ENCODE measurements at places on chromosomes 2 and 18.
A peak's percentile ranks its signal among the peaks of the same experiment; 100 is the strongest.

DNA sequence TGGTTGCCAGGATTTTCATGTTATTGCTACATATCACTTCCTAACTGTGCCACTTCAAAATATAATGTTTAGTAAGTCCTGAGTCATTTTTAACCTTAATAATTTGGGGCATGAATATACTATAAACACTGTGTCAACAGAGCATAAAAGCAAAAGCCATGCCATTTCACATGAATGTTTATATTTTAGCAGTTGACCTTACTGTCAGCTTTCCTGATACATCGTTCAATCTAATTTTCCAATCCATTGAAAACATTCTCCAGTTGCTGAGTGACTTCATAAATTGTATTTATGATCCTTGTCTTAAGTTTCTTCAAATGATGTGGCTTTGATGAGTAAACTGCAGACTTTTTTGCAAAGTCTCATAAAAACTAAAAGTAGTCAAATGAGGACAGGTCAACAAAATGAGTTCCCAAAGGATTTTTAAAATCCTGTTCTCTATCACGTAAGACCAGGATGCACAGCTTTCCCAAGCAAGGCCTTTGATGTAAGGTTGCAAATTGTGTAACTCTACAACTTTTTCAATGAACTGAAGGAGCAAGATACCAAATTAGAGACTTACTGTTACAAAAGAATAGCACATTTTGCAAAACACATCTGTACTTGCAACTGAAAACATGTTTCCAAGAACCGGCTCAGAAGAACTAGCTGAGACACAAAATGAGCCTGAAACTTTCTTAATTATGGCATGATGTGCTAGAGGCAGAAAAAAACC is 117.7 kb downstream of the SATB2 start:
- DNase-seq: peak; percentile 7

GRCh38 chr2:152407204-152407721 is 72.3 kb downstream of the FMNL2 start:
- DNase-seq: peak; percentile 51

GRCh38 chr2:86706220-86706619 is 13.9 kb upstream of the RMND5A start:
- DNase-seq: no peak

- DNase-seq: no peak
Measured at GRCh38 chr2:50602636-50603327, 429.1 kb downstream of the NRXN1 start.

DNA sequence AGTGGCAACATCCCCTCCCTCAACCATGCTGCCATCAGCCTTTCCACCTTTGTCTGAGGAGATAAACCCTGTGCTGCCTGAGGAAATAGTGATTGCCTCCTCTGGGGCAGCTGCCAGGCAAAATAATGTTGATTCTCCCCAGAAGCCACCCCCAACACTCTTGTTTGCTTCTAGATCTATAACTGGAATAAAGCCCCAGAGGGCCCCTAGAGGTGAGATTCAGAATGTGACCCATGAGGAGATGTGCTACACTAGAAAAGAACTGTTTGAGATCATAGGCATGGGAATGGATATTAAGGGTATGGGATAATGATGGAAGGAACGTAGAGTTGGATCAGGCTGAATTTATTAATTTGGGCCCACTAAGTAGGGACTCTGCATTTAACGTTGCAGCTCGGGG is 116.3 kb upstream of the RMP24 start:
- DNase-seq: no peak

GRCh38 chr2:156779416-156780120 is 343.4 kb downstream of the GPD2 start:
- no peak for DNase-seq

DNA sequence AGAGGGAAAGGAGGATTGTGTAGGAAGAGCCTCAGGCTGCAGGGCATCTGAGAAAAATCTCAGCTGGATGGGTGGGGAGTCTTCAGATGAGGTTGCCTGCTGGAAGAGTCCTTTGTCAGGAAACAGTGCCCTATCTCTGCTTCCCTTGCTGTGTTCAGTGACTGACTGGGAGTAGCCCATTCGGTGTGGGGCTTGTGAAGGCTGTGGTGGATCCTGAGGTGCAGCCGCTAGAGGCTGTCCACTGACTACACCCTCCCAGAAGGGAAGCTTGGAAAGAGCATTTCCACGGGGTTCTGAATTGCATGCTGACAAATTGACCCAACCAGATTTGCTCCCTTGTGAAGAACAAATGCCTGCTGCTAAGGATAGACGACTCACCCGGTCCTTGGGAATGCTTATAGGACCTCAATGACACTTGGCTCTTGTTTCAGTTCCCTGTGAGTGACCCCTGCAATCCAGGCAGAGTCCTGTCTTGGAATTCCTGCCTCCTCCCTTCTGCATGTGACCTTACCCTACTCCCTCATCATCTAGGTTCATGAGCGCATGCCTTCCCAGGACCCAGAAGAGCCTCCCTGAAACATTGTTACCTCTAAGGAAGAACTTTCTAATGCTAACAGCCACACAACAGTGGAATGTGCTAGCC is 109.7 kb upstream of the FAM136A start:
- no peak for DNase-seq

DNA sequence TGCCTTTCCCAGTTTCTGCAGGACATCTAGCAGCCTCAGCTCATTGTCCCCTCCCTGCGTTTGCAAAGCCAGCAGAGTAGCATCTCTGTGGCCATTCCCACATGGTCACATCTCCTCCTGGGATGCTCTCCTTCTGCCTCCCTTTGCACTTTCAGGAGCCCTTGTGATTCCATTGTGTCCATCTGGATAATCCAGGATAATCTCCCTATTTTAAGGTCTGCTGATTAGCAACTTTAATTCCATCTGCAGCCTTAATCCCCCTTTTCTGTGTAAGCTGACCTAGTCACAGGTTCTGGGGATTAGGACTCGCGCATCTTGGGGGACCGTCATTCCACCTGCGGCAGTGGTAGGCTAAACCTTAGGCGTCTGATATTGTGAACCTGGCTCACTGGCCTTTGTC is 70.7 kb downstream of the NEDD4L start:
- DNase-seq: no peak

DNA sequence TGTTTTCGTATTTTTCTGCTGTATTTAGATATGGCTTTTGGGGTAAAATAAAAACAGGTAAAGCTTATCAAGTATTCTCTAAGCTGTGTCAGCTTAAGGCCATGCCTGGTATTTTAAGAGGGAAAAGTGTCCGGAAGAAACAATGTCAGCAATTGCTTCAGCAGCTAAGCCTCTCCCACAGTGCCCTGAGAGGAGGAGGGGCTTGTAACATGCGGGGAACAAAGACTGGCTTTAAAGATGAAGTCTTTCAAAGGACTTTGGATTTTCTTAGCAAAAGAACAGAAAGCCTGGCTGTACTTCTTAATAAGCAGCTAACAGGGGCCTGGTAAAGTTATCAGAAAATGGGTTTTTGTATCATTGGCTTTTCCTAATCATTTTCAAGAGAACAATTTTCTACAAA is 102.8 kb downstream of the PXDN start:
- peak; percentile 26 for DNase-seq

GRCh38 chr18:68176901-68177300 is 538.0 kb downstream of the TMX3 start:
- no peak for DNase-seq

All from fibroblast of pulmonary artery (primary cell).